ENCODE measurements at places on chromosomes 2 and 18.

DNA sequence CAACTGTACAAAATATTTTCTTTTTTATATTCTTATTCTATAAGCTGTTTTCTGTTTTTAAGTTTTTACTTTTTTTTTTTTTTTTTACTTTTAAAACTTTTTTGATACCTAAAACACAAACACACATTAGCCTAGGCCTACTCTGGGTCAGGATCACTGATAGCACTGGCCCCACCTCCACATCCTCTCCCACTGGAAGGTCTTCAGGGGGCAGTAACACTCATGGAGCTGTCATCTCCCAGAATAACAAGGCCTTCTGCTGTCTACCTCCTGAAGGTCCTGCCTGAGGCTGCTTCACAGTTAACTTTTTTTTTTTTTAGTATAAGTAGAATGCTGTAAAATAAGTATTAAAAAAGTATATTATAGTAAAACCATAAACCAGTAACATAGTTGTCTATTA is 415.1 kb downstream of the PTPRM start:
- no peak for DNase-seq

- no peak for DNase-seq
Observed at GRCh38 chr2:240397924-240398645, 37.4 kb upstream of the GPC1 start.

- no peak for DNase-seq
Observed at GRCh38 chr2:5618271-5618670, 73.9 kb upstream of the SOX11 start.

DNA sequence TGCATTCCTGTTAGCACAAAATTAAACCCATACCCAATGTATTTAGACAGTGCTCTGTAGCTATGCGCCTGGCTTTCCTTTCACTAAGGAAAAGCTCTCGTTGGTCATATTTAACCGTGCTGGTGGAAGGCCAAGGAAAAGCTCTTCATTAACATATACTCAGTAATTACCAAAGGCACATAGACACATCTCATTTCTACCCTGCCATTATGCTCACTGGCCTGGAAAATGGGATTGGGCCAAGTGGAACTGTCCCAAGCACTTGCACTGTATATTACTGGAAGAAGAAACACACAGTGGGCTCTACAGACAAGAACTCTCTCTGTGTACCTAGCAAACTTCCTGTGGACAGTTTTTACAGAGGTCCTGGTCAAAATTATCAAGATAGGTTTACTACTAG is 274.4 kb downstream of the ERBB4 start:
- DNase-seq, result no peak

GRCh38 chr2:214484239-214484638 is 73.4 kb downstream of the VWC2L start:
- DNase-seq, result no peak

- no peak for DNase-seq
Observed at GRCh38 chr18:36409779-36410178, 112.3 kb downstream of the FHOD3 start.

DNA sequence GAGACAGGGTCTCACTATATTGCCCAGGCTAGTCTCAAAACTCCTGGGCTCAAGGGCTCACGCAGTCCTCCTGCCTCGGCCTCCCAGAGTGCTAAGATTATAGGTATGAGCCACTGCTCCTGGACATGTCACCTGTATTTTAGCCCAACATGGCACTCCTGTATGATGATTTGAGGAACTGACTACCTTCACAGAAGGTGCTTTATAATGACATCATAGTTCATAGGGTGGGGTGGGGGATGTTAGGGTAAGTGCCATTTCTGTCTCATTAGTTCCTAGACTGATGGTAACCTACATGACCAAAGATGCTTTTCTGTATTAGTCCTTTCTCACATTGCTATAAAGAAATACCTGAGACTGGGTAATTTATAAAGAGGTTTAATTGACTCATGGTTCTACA is 109.7 kb downstream of the MAP4K4 start:
- DNase-seq, result no peak

DNA sequence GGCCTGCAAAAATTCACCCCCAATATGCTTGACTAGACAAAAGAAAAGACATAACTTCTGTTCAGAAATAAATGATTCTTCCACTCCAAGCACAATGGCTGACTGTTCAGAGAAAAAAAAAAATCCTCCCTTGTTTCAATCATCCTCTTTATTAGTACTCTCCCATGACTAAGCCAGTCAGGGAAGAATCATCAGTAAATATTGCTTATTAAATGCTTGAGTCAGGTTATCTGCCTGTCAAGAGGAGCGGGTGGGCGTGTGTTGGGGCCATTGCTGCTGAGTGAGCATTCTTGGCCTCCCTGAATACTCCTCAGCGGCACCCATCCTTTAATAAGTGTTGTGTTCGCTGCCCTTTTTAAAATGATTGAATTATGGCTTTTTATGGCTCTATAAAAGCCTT is 1334.8 kb upstream of the CELF4 start:
- DNase-seq, result no peak

GRCh38 chr18:52222211-52222610 is 117.8 kb upstream of the DCC start:
- no peak for DNase-seq

GRCh38 chr18:9771977-9772660 is 64.0 kb downstream of the RAB31 start:
- no peak for DNase-seq

DNA sequence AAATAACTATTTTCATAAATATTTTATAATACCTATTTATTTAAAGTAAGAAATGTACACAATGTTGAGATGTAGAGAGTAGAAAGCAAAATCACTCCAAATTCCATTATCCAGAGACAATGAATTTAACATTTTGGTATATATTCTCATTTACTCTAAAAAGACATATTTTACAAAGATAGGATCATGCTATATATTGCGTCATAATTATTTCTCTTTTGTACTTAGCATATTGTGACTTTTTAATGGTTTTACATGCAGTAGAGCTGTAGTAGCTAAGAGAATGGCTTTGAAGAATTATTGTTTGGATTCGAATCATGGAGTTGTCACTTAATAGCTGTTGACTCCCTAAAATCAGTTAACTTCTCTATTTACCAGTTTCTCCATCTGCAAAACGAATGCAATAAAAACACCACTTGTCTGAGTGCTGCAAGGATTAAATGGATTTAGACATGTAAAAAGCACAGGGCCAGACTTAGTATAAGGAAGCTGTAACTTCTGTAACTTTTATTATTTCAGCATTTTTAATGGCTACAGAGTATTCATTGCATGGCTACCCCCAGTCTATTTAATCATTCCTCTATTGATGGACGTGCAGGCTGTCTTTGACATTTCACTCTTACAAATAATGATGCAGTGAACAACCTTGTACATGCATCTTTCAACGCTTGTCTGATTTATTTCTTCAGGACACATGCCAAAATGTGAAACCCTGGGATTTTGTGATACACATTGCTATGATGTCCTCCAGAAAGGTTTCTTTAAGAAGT is 33.2 kb downstream of the KCNS3 start:
- no peak for DNase-seq

DNA sequence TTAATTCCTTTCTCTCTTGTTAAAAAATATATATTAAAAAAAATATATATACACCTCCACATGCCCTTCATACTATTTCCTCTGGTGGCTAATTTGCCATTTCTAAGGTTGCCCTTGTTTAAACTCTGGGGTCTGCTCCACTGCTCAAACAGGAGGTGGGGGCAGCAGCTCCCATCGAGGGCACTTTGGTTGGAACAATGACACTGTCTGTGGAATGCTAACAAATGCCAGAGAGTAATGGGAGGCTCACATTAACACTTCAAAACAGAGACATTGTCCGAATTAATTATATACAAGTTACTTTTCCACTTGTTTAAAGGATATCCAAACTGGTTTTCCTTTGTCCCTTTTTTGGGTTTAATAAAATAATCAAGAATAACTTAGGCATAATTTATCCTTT is 58.8 kb upstream of the CD302 start:
- DNase-seq, result no peak

- DNase-seq, result no peak
Observed at GRCh38 chr18:59446012-59446411, 86.9 kb upstream of the LMAN1 start.

- DNase-seq, result no peak
Observed at GRCh38 chr2:100718065-100718629, 101.8 kb upstream of the NPAS2 start.

DNA sequence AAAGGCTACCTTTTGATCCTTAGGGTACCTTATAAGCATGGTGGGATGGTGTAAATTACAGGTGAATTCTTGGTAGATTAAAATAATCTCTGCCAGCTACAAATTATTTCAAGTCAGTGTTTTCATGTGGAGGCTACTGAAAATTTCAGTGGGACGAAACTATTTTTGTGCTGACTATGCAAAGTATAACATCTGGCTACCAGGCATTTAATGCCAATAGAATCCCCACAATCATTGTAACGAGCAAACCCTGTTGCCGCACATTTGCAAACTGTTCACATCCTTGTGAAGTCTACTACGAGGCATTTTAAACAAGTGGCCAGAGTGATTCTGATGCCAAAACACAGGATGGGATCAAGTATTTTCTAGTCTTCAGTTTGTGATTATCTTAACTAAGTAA is 48.1 kb upstream of the SDC1 start:
- DNase-seq, result no peak

- DNase-seq, result no peak
Observed at GRCh38 chr2:149586898-149587219, 716 bp downstream of the MMADHC start.

DNA sequence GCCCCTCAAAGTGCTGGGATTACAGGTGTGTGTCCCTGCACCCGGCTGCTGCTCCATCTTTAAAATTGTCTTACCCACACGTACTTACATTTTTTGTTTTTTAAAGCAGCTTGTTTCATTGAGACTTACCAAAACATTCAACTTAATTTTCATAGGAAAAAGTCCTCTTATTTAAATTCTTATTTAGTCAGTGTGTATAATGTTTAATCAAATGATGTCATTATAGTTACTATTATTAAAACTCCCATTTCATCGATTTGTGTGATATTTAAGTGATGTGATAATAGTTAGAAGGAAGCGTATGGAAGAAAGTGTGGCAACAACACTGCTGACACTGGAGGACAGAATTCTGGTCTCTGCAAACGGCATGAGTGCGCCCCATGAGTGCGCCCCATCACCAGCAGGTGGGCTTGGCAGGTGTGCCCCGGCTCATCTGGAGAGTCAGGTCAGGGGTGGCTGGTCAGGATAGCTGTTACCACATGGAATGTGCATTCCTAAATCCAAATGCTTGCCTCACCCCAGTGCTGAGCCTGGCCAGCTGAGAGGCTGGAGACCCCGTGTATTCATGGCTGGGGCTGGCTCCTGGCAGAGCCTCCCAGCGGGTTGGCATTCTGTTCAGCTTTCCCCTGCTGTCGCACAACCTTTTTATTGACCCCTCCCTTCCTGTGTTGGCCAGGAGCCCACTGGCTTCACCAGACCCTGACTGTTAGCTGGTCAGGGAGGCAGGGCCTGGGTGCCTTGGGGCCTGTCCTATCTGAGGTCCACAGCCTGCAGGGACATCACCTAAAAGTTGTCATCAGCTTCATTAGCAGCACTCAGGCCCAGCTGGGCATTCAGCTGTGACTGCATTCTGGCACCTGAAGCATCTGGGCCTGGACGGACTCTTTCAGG is 79.7 kb downstream of the AGAP1 start:
- DNase-seq, result no peak

- no peak for DNase-seq
Observed at GRCh38 chr2:130884013-130884412, 47.3 kb downstream of the ARHGEF4 start.

DNA sequence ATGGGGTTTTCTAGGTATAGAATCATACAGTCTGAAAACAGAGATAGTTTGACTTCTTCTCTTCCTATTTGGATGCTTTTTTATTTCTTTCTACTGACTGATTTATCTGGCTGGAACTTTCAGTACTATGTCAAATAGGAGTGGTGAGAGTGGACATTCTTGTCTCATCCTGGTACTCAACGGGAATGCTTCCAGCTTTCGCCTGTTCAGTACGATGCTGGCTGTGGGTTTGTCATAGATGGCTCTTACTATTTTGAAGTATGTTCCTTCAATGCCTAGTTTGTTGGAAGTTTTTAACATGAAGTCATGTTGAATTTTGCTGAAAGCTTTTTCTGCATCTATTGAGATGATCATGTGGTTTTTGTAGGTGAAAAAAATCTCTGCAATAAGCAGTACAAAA is 730.4 kb downstream of the PLCL1 start:
- no peak for DNase-seq

- DNase-seq, result no peak
Observed at GRCh38 chr18:5380586-5380985, 85.1 kb upstream of the ZBTB14 start.

Data from spleen (tissue), 13 donors.